ENCODE measurements at places on chromosomes 1 and 21. TPM values are rescaled to one million over a fixed set of nuclear protein-coding genes. Genes with fewer than 3 reads are reported as not detected.

DNA sequence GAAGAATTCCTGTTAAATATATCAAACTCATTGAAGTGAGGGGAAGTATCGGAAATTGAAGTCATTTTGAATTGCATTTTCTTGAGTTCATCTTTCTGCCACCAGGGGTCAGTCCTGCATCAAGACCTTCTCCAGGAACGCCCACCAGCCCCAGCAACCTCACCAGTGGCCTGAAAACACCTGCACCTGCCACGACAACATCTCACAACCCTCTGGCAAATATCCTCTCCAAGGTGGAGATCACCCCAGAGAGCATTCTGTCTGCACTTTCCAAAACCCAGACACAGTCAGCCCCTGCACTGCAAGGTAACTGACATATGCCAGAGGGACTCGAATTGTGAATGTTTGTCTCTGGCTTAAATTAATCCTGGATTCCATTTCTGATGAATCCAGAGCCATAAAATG is 22.8 kb upstream of the TARS2 start:
- DNase-seq, result peak; percentile 72

GRCh38 chr1:220338759-220339158 is 66.5 kb upstream of the RAB3GAP2 start:
- no peak for DNase-seq

- DNase-seq, result no peak
Observed at GRCh38 chr1:110293601-110294104, 45.5 kb upstream of the RBM15 start.

DNA sequence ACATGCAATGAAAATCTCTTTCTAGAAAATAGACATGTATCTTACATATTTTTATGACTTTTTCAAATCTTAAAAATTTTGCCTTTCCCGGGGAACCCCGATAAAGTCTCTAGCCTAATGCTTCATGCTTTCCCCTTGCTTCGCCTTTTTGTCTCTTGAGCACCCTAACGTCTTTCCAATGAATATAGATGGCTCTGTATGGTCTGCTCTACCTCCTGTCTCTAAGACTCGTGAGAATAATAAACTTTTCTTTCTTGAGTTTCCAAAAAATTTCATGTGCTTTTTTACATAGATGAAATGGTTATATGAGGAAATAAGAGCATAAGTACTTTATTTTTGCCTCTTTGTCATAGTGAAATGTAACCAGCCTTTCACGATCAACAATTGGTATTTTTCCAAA is 202.6 kb downstream of the PDE4B start:
- no peak for DNase-seq

GRCh38 chr1:74504125-74504932 is 8.1 kb downstream of the LRRC53 start:
- peak; percentile 71 for DNase-seq

- no peak for DNase-seq
Observed at GRCh38 chr1:29269382-29269781, 33.1 kb downstream of the PTPRU start.

- no peak for DNase-seq
Observed at GRCh38 chr1:173276922-173277800, 70.0 kb upstream of the TNFSF4 start.

- no peak for DNase-seq
Observed at GRCh38 chr1:217135987-217136894, 413.0 kb upstream of the ESRRG start.

- DNase-seq, result no peak
Observed at GRCh38 chr1:7076572-7076971, 291.3 kb downstream of the CAMTA1 start.

DNA sequence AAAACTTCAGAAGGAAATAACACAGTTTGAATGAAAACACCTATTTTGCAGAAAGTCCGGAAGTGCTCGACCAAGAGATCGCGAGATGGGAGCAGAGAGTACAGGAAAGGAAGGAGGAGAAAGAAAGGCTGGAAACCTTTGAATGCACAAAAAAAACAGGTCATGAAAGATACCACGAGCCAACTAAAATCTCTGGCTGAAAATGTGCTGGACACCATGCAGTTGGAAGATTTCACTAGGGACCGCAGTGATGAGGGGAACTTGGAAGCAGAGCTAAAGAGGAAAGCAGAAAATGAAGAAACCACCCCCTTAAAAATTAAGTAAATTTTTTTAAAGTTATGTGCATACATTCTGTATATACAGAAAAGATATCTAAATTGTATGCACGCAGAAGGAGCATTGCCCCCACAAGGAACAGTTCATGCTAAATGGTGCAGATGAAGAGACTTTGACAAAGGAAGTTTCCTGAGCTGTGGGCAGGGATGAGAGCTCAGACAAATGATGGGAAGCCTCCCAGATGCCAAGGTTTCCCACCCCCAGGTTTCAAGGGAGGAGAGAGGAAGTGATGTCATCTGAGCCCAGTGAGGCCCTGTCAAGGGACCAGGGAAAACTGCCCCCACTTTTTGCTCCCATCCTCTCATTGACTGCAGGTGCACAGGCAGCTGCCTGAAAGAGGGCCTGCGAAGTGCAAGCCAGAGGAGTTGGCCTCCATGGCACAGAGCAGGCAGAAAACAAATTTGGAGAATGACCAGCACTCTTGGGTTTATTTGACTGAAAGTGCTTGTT is 52.5 kb downstream of the ETS2 start:
- DNase-seq, result no peak

GRCh38 chr1:107668762-107669161 is 296.2 kb downstream of the VAV3 start:
- no peak for DNase-seq

- DNase-seq, result no peak
Observed at GRCh38 chr1:218301217-218301616, 16.1 kb downstream of the RRP15 start.

- peak; percentile 58 for DNase-seq
Observed at GRCh38 chr1:202365092-202365815, 16.8 kb downstream of the PPP1R12B start.

GRCh38 chr1:50968821-50969610 is 1.0 kb upstream of the CDKN2C start:
- DNase-seq, result no peak

DNA sequence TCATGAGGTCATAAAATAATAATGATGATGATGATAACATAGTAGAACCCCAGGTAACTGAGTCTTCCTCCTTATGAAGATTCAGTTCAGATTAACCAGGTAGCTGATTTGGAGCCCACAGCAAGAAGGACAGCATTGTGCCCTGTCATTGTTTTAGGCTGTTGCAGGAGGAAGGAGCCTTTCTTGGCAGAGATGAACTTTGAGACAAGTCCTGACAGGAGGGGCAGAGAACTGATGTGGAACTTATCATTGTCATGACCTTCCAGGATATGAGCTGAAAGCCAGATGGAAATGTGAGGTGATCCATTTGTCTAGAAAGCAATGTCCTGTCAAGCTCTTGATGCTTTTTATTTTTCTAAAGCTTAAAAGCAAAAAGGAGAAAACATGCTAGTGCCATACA is 132.6 kb upstream of the COA6 start:
- DNase-seq, result peak; percentile 60

DNA sequence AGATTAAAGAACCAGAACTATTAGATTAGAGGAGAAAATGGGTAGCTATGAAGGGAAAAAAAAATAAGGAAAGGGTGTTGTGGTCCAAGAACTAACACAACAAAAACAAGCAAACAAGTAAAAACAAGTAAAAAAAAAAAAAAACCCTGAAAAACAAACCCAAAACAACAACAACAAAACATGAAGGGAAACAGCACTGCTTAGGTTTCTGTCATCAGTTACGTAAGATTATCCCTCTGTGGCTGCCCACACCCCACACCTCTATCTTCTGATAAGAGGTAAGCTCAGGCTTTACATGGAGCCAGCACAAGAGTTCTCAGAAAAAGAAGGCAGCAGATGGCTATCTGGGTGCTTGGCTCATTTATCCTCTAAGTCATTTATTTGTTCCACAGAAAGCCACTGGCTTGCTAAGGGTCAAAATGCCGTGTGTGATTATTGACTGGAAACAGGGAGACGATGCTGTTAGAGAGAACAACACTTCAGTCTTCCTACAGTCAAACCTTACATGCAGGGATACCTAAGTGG is 57.5 kb downstream of the KIAA0319L start:
- DNase-seq, result no peak

GRCh38 chr21:29256126-29256910 is 42.4 kb upstream of the BACH1 start:
- peak; percentile 38 for DNase-seq

DNA sequence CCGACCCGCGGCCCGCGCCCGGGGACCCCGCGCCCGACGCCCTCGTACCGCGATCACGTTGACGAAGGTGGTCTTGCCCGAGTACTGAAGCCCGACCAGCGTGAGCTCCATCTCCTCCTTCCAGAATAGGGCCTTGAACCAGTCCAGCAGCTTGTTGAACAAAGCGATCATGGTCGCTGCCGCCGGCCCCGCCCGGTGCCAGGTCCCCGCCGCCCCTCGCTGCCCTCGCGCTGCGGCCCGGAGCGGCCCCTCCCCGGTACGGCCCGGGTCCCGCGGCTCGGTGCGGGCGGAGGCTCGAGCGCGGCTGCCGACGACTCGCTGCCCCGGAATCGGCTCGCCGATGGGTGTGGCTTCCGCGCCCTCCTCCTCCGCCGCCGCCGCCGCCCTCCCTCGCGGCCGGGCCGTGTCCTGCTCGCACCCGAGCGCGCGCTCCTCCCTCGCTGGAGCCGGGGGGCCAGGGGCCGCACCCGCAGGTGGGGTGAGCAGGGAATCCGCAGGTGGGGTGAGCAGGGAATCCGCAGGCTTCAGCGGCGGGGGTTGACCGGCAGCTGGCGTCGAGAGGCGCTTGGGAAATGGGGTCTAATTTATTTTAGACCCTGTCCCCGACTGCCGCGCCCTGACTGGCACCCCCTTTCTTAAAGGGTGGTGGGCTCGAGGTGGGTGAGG is at the start of gene ARL8A:
Gene ARL8A (minus strand): TSS at position 336 of the 666 bp plus-strand sequence. CDS start 165 bp downstream, at position 171.
- DNase-seq, result peak; percentile 72

- no peak for DNase-seq
Observed at GRCh38 chr1:174358344-174358743, 89.4 kb upstream of the GPR52 start.

GRCh38 chr1:36258960-36259344 is 34.7 kb downstream of the THRAP3 start:
- DNase-seq, result peak; percentile 48

- DNase-seq, result peak; percentile 28
Observed at GRCh38 chr1:25832336-25833037, 12.7 kb downstream of the MTFR1L start.

DNA sequence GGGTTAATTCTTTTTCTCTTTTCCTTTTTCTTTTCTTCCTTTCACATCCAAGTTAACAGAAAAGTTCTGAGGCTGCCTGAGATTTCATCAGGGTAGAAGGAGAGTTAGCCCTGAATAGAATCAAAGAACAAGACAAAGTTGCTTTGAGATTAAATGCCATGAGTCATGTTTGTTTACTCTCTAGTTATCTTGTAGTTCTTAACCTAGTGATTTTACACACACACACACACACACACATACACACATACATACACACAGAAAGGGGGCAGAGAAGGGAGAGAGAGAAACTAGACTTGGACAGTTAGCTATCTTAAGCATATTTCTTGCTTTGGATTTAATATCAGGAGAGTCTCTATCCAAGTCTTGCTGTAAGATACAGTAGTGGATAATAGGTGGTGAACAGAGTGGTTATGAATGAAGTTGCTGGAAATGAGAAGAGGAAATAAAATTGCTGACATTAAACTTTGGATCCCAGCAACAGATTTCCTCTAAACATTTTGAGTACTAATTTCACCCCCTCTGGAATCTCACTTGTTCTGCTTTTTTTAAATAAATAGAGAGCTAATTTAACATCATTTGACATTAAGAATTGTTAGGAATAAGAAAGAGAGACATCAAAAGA is 19.9 kb downstream of the PLA2G4A start:
- DNase-seq, result no peak

- no peak for DNase-seq
Observed at GRCh38 chr1:174556392-174556791, 108.6 kb downstream of the GPR52 start.

DNA sequence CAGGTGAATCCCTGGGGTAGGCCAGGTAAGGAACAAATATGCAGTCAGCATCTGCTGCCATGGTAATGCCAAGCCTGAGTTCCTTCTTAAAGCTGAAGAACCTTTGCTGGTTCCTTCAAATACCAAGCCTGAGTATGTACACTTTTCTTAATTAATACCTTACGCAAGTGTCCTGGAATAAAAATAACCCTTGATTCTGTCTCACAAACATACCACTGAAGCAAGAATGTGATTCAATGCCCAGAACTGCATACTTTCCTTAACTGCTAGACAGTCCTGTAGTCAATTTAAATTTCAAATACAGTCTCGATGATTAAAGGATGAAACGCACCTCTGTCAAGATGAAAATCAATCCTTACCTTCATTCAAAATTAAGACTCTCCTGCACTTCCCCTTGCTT is 634.0 kb upstream of the CHRM3 start:
- no peak for DNase-seq

The LCE2B gene
- total RNA-seq, result not detected

The HSD3B2 gene
- not detected for total RNA-seq

The SYT2 gene
- not detected for total RNA-seq

The GBP3 gene
- 20.1 TPM for total RNA-seq

The SMAP2 gene
- 21.2 TPM for total RNA-seq

The DENND4B gene
- 79.1 TPM for total RNA-seq

The ASPM gene
- 32.8 TPM for total RNA-seq

The FCAMR gene
- not detected for total RNA-seq

The KCNT2 gene
- 1.2 TPM for total RNA-seq

The XPR1 gene
- total RNA-seq, result 39.7 TPM

The CFHR1 gene
- not detected for total RNA-seq

The DDR2 gene
- total RNA-seq, result 5.9 TPM

The TMEM269 gene
- 0.17 TPM for total RNA-seq
